Cardiac septum (tissue), 1 donor: ENCODE measurements at places on chromosomes 3 and 15.

- DNase-seq: no peak
Measured at GRCh38 chr3:141851411-141851810, 25.0 kb upstream of the ATP1B3 start.

DNA sequence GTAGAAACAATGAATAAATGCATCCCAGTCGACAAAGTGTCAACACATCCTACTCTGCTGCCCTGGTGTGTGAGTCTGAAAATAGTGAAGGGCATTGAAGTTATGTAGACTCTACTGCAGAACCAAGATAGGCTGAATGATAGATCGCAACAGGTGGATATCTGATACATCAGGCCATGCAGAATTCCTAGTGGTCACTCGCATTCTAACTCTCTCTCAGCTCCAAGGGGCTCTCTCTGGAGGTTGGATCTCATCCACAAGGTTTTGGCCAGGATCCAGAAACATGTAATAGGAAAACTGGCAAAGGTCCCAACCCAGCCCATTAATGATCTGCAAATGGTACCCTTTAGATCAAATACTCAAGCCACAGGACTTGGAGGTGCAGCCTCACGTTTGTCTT lies 514.1 kb downstream of the MAGI1 start:
- no peak for DNase-seq

GRCh38 chr3:16587047-16587680 lies 18.1 kb downstream of the DAZL start:
- DNase-seq: no peak

DNA sequence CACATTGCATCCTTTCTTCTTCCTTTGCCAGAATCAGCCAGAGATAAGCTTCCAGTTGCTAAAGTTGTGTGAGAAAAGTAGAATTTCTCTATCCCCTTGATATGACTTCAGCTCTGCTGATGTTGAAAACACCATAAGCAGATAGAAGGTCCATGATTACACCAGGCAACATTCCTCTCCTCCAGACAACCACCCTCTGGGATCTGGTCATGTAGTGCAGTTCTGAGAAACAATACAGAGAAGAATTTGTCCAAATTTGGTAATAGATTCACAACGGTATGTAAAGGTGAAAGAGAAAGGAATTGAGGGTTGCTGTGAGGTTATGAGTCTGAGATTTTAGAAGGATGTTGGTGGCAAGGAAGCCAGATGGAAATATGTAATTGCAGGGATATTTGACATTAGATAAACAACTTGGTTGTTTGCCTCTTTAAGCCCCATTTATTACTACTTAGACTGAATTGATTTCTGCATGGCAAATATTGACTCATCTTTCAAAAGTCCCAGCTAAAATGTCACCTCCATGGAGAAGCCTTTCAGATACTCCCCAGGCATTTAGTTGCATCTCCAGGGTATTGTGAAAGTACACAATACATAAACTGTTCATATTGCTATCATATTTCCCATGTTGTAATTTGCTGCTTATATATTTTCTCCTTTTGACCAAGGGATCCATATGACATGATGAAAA lies 134.9 kb downstream of the GAP43 start:
- DNase-seq: no peak

- peak; percentile 64 for DNase-seq
Measured at GRCh38 chr15:68421115-68421551, 10.8 kb downstream of the ITGA11 start.

DNA sequence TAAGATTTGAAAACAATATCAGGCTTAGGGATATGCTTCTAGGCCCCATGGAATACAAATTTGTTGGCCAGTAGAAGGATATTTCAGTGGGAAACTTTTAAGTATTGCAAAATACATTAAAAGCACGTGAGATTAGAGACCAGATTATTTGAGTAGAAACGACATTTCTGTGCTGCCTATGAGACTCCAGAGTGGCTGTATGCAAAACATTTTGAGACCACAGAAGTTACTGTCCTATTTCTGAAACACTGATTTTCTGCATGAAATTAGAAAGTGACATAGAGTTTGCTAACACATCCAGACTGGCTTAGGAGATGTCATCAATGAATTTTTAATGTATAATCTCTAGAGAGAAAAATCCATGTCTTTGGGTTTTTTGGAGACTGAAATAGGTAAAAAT lies 99.8 kb downstream of the KCNH8 start:
- no peak for DNase-seq

- DNase-seq: no peak
Measured at GRCh38 chr3:81788044-81788443, 26.6 kb upstream of the GBE1 start.

GRCh38 chr3:40099871-40100270 lies 209.6 kb upstream of the EIF1B start:
- DNase-seq: no peak

DNA sequence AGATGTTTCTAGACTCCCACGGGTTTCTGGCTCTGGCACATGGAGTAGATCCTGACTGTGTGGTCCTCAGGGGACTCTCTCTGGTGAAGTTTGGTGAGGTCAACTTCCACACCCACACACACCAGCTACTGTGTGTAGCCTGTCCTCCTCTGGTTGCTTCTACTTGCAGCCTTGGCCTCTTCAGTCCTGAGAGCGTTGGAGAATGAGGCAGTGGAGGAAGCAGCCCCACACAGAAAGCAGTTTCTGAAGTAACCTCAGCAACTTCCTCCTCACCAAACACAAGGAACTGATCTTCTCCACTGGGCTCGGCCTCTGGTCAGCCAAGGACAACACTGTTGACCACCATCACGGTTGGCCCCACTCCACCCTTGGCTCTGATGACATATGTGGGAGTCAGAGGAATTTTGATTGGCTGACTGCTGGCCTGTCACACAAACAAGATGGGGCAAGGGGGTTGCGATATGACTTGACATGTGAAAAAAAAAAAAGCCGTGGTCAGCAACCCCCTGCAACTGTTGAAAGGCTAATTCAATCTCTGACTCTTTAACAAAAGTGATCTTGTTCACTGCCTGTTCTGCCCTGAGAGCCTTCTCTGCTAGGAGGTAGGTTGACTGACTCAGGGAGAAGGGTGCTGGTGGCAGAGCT lies 19.6 kb downstream of the CD86 start:
- DNase-seq: no peak

DNA sequence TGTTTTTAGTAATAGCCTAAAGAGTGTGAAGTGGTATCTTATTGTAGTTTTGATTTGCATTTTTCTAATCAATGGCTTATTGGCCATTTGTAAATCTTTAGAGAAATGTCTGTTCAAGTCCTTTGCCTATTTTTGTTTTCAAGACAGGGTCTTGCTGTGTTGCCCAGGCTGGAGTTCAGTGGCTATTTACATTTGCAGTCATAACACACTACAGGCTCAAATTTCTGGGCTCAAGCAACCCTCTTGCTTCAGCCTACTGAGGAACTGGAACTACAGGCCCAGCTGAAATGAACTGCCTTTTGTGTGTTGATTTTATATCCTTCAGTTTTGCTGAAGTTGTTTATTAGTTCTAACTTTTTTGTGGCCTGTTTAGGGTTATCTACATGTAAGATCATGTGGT lies 27.9 kb downstream of the BSN start:
- DNase-seq: no peak

- no peak for DNase-seq
Measured at GRCh38 chr15:51180534-51180933, 85.8 kb upstream of the TNFAIP8L3 start.

DNA sequence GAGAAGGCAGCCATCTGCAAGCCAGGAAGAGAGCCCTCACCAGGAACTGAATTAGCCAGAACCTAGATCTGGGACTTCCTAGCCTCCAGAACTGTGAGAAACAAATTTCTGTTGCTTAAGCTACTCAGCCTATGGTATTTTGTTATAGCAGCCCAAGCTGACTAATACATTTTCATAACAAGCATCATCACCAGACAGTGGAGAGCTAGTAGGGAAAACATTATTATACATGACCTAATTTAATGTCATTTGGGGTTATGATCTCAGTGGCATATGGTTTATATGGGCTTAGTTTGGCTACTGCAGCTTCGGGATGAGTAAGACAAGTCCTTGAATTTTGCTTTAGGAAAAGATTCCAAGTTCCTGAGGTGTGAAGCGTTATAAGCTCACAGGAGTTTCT lies 35.6 kb downstream of the LNP1 start:
- no peak for DNase-seq

DNA sequence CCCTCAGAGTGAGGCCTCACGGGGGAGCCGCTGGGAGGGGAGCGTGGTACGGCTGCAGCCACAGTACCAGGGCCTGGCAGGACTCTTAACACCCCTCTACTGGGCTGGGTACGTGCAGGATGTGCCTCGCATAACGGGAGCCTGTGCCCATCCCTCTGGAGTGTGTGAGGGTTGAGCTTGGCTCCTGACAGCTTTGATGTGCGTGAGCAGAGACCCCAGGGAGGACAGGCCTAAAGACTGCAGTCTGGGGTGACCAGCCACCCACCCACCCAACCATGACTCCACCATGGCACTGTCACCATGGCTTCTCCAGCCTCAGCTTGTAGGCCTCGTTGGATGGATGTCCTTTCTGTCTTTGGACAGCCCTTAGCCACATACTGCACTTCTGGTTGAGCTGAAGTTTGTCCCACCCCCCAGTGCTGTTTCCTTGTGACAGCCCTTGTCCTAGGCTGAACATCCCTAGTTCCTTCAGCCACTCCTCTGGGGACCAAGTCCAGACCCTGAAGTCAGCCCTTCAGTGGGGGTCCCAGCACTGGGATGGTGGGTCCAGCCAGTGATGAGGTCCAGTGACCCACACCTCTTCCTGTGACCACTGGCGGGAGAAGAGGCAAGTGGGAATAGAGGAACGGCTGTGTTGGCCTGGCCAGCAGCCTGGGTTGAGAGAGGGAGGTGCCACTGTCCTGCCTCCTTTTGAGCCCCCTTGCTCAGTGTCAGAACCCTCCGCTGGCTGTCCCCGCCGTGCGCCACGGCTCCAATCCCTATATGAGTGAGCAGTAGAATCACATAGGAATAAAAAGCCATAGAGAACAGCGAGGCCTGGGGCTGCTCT lies 6.1 kb downstream of the GLYCTK start:
- DNase-seq: no peak

DNA sequence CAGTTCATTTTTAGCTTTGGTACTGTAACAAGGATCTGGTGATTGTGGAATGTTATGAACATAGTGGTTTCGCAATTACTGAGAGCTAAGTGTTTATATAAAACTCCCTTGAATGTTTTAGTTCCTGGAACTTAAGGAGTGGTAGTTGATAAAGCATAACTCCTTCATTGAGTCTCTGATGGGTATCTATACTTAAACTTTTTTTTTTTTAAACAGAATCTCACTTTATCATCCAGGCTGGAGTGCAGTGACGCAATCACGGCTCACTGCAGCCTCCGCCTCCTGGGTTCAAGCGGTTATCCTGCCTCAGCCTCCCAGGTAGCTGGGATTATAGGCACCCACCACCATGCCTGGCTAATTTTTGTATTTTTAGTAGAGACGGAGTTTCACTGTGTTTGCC lies 11.3 kb downstream of the PRKCI start:
- no peak for DNase-seq

- DNase-seq: no peak
Measured at GRCh38 chr3:108137460-108137814, 46.6 kb upstream of the CD47 start.

GRCh38 chr15:34514251-34514670 lies 69.2 kb downstream of the GOLGA8B start:
- DNase-seq: no peak

DNA sequence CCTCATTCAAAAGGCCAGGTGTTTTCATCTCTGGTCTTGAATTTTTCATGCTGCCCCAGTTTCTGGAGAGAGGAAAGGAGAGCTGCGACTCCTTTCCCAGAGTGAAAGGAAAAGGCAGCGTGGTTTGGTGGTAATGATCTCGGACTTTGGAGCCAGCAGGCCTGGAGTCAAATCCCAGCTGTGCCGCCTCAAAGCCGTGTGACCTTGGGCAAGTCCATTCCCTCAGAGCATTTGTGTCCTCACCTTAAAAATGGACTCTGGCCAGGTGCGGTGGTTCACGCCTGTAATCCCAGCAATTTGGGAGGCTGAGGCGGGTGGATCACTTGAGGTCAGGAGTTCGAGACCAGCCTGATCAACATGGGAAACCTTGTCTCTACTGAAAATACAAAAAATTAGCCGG lies 4.7 kb upstream of the CCDC33 start:
- no peak for DNase-seq

GRCh38 chr3:37545479-37545878 lies 316.2 kb upstream of the CTDSPL start:
- no peak for DNase-seq

DNA sequence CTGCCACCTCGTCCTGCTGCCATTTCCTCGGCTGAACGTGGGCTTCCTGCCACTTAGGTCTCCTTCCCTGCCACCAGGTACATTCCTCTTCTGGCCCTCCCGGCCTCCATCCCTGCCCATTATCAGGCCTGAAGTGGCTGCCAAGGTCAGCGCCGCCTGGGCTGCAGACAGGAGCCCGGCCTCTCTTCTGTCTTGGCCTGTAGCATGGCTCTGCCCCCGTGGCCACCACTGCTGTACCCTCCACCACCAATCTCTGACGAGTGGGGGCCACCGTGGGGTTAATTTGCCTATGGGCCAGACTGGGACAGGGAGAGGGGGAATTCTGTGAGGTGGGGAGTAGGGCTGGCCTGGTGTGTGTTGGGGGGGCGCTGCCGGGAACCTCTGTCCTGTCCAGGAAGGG lies 2.0 kb upstream of the BAHD1 start:
- DNase-seq: no peak

- no peak for DNase-seq
Measured at GRCh38 chr3:47907784-47908183, 104.8 kb downstream of the DHX30 start.

DNA sequence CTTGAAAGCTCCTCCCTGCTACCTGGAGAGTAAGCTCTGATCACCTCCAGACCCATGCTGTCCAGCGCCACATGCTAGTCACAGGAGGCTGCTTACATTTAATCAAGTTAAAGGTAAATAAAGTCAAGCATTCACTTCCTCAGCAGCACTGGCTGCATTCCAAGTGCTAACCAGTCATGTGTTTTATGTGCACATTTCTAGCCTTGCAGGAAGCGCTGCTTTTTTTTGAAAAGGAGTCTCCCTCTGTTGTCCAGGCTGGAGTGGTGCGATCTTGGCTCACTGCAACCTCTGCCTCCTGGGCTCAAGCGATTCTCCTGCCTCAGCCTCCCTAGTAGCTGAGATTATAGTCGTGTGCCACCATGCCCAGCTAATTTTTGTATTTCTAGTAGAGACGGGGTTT lies 279.2 kb downstream of the GABRG3 start:
- no peak for DNase-seq

DNA sequence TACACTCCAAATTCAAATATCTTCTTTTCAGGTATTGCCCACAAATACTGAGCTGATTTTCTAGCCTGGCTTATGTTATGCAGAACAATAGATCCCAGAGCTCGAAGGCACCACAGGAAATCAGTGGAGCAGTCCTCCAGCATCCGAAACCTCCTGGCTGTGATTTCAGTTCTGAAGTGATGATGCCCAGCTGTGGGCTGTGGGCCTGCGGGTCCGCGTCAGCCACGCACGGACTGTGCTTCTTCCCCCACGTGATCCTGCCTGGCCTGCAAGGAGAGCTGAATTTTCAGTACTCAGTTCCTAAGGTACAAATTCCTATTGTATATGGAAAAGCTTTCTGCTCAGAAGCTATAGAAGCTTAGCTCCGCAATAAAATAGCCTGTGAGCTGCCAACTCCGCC lies 96.2 kb downstream of the OCA2 start:
- no peak for DNase-seq
